ENCODE measurements at places on chromosomes 1 and 21.

- no peak for DNase-seq
Observed at GRCh38 chr1:207079706-207080241, 8.9 kb upstream of the C4BPB start.

DNA sequence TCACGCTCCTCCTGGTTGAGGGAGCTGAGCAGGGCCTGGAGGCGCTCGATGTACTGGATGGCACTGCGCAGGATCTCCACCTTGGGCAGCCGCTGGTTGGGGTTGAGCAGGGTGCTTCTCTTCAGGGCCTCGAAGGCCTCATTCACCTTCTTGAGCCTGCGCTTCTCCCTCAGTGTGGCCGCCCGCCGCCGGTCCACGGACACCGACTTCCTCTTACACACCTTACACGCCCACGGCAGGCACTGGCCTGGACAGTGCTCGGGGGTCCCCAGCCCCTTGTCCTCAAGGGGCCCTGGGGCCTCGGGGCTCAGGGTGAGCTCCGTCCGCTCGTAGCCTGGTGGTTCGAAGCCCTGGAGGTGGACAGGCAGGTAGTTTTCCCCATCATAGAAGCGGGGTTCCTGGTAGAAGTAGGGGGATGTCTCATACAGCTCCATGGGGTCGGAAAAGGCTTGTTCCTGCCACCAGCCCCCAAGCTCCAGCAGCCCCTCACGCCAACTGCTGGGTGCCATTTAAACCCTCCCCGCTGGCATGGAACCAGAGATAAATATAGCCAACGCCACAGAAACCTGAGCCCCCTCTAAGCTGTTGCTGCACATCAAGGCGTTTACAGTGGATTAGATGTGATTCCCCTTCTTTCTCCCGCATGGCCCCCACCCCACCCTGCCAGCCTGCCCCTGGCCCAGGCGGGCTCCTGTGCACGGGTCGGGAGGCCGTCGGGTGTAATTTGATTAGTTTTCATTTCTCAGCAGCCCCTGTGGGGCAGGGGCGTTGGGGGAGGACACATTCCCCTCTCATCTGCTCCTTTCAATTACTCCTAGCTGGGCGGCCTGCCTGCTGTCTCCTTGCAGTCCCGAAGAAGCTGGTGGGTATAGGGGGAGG lies at the start of gene MYOG:
MYOG (minus strand) TSS at position 485 of the 879 bp plus-strand sequence; CDS start at position 434, 51 bp downstream.
- no peak for DNase-seq

GRCh38 chr1:112581586-112582192 lies 37.3 kb downstream of the ST7L start:
- DNase-seq = no peak

DNA sequence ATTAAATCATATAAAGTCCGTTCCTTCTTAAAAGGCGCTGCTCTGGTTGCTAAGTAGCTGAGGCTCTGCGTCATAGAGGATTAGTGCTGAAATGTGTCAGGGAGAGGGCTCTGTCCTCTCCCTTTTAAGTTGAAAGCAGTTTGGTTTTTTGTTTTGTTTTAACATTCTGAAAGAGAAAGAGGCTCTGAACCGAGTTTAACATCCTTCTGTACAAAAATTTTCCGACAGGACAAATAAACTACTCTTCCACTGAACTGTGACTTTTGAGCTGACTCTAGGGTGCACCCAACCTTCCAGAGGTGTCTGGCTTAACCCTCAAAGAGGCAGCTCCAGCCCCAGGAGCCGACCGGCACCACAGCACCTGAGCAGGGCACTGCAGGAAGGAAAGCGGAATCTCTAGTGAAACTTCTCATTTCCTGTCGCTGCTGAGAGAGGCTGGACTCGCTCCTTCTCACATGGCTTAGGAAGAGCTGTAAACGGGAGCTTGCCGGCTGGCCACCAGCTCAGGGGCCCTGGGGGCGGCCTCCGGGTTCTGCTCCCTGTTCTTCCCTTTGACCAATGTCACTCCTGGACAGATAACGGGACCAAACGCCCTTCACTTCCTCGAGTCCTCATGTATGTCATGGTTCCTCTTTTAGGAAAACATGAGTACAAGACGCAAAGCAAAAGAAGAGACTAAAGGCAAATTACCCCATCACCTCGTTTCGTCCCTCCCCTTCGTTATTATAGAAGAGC lies 1.2 kb downstream of the VAV3 start:
- DNase-seq = peak; percentile 12

DNA sequence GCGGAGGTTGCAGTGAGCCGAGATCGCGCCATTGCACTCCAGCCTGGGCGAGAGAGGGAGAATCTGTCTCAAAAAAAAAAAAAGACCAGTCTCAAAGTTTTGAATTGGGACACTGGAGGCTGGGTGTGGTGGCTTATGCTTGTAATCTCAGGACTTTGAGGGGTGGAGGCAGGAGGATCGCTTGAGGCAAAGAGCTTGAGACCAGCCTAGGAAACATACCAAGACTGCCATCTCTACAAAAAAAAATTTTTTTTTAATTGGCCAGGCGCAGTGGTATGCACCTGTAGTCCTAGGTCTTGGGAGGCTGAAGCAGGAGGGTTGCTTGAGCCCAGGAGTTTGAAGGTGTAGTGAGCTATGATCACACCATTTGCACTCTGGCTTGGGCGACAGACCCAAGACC lies 3.9 kb downstream of the ZBTB8B start:
- DNase-seq = no peak

DNA sequence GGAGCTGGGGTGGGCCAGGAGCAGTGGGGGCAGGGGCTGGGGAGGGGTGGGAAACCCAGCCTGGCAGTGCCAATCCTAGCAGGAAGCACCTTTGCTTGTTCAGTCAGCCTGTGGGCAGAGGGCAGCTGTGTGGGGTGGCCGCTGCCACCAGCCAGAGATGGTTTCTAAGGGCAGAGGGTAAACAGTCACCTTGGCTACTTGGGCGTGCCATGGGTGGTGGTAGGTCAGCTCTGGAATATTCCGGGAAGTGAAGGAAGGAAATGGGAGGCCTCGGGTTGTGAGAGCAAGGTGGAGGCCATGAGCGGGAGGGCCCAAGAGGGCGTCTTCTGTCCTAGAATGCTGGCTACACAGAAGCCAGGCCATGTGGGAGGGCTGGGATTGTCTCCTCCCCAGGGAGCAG lies 20.7 kb upstream of the WNT4 start:
- DNase-seq = no peak

DNA sequence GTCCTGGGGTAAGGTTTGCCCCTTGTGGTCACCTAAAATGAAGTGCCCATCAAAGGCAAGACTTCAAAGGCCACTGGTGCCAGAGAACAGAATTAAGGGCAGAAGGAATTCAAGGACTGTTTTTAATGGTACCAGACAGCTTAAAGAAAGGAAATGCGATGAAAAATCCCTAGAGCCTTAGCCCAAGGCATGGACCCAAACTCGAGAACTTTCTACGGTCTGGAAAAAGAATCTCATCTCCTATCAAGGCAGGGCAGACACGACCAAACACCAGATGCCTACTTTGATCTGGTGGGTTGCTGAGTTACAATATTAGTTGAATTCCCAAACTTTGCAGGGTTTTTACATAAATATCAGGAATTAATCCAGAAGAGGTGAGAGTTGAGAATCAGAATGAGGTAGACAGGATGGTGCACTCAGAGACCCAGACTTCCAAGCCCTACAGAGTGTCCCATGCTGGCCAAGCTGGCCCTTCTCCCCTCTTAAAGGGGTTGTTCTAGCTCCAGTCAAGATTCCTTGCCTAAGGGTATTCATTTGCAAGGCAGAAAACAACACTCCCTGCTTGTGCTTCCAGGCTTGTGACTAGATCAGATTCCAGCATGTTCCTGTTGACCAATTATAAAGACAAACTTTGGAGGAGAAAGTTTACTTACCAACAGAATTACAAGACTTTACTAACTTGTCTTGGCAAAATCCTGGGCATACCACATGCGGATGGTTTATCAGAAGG lies 48.0 kb downstream of the EDN2 start:
- DNase-seq = no peak

- peak; percentile 4 for DNase-seq
Observed at GRCh38 chr1:197304638-197305200, 36.7 kb downstream of the CRB1 start.

GRCh38 chr1:168608796-168609715 lies 32.7 kb downstream of the XCL1 start:
- DNase-seq = peak; percentile 37

GRCh38 chr21:44854664-44855446 lies 18.6 kb downstream of the PTTG1IP start:
- no peak for DNase-seq

GRCh38 chr1:47622776-47623556 lies 185.1 kb downstream of the FOXD2 start:
- no peak for DNase-seq

DNA sequence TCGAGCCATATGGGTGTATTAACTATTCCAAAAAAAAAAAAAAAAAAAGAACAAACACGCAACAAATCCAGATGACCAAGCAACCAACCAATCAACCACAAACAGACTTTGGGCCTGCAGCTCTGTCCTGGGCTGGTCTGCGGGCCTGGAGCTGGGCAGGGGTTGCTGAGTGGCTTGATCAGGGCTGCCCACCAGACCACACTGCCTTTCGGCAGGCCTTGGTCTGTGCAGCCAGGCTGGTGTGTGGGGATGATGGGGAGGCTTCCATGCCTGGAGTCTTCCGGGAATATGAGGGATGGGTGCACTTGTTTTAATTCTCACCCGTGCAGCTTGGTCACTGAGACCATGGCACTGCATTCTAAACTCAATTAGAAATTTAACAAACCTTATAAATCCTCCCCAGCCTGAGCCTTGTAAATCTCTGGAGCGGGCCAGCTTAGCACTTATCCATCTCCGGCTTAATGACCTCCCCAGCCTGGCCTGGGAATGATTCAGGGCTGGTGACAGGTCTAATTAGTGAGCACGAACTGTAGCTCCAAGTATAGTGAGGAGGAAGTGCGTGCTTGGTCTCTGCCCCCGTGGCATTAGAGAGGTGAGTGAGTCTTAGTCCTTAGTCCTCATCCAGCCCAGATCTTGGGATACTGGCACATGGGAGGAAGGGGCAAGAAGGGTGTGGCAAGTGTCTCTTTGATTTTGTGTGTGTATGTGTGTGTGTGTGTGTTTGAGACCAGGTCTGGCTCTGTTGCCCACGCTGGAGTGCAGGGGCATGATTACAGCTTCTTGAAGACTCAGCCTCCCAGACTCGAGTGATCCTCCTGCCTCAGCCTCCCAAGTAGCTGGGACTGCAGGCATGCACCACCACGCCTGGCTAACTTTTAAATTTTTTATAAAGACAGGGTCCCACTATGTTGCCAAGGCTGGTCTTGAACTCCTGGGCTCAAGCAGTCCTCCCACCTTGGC lies 74.6 kb upstream of the CSF3R start:
- DNase-seq = no peak

DNA sequence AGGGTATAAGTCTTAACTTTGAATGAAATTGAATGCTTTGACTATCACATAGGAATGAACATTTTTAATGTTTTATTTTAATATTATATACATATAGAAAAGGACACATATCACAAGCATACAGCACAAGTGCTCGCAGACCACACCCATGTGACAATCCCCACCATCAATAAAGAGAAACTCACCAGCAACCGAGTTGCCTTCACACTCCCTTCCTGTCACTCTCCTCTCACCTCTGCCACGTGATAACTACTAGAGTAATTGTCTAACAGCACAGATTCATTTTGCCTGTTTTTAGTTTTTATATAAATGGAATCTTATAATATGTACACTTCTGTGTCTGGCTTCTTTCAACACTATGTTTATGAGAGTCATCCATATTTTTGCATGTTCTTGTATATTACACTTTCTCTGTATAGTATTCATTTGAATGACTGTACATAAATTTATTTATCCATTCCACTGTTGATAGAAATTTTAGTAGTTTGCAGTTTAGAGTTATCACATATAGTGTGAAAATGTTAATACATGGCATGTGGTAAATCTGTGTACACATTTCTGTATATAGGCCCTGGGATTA lies 304.9 kb upstream of the DUSP10 start:
- DNase-seq = no peak

DNA sequence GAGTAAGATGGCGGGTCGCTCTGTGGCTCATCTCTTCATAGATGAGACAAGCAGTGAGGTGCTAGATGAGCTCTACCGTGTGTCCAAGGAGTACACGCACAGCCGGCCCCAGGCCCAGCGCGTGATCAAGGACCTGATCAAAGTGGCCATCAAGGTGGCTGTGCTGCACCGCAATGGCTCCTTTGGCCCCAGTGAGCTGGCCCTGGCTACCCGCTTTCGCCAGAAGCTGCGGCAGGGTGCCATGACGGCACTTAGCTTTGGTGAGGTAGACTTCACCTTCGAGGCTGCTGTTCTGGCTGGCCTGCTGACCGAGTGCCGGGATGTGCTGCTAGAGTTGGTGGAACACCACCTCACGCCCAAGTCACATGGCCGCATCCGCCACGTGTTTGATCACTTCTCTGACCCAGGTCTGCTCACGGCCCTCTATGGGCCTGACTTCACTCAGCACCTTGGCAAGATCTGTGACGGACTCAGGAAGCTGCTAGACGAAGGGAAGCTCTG lies 2.4 kb downstream of the TNFAIP8L2 start:
- no peak for DNase-seq

DNA sequence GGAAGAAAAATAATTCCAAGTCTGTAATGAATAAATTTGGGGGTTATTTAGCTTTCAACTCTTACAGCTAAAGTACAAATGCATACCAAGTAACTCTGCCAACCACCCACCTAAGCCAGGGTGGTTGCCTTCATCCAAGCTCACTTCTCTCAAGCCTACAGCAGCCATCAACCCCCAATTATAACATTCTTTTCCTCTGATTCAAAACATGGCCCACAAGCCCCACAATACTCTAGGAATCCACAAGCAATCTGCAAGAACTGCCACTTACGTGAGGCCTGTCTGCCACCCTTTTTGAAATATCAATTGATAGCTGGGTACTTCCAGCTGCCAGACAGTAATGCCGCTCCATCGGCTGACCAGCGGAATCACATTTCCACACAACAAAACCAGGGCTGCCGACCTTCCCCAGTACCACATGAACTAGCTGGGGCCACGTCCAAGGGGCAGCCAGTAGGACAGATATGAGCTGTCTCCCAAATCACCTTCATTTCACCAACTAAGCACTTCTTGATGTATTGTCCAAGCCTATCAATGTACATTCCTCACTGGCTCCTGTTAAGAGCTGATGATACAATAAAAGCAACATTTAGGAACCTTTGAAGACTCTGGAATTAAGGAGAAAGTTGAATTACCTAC lies 3.2 kb downstream of the LBR start:
- peak; percentile 79 for DNase-seq

DNA sequence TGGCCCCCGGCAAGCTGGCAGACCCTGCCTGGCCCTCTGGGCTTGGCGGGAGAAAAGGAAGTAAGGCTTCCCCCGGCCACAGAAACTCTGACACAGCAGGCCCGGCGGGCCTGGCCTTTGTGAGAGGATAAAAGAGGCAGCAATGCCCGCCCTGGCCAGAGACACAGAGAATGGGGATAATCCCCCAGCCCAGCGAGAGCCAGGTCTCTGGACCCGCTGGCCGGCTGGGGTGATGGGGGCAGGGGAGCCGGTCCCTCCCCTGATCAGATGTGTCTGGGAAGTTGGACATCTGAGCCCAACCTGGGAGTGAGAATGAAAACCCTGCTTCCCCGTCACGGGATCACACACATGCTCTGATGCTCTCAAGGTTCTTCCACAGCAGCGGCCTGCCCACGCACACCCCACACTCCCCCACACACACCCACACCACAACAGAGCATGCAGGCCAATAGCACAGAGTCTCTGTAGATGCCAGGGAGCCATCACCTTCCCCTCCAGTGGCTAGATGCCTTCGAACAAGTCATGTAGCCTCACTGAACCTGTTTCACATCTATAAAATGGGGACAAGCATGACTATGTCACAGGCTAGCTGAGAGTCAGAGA lies 4.2 kb downstream of the RSPO1 start:
- no peak for DNase-seq

GRCh38 chr1:56655991-56656613 lies 11.0 kb downstream of the PRKAA2 start:
- DNase-seq = no peak

- peak; percentile 1 for DNase-seq
Observed at GRCh38 chr1:101088431-101088830, 62.8 kb upstream of the DPH5 start.

GRCh38 chr1:34781071-34781843 lies at the start of gene GJB3:
GJB3 (plus strand) TSS chr1:34781214; CDS start chr1:34784763, 3,549 bp downstream.
- no peak for DNase-seq
